ENCODE measurements at places on chromosomes 7 and 10. TPM values are rescaled to one million over a fixed set of nuclear protein-coding genes. Genes with fewer than 3 reads are reported as not detected.

DNA sequence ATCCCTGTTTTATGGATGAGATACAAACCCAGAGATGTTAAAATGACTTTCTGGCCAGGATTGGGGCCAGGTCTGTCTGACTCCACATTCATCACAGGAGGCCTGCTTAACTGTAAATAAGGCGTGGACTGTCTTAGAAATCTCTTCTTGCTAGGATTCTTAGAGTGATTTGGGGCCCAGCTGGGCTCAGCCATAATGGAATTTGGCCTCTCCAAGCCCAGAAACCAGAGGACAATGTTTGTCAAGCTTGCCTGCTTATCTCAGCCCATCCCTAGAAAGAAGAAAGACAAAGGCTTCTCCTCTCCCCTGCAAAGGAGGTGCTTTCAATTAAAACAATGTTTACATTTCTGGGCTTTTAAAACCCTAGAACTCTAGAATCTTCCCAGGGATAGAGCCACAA, 2.9 kb downstream of the HABP2 start:
- DNase-seq: no peak
- no peak overlapping the region for H3K4me3 ChIP-seq
- peaks cover under 1% of the 10 kb centered on the region for H3K4me1 ChIP-seq
- H3K27me3 ChIP-seq: no peaks in the 10 kb centered on the region
- no peak overlapping the region for H3K27ac ChIP-seq

DNA sequence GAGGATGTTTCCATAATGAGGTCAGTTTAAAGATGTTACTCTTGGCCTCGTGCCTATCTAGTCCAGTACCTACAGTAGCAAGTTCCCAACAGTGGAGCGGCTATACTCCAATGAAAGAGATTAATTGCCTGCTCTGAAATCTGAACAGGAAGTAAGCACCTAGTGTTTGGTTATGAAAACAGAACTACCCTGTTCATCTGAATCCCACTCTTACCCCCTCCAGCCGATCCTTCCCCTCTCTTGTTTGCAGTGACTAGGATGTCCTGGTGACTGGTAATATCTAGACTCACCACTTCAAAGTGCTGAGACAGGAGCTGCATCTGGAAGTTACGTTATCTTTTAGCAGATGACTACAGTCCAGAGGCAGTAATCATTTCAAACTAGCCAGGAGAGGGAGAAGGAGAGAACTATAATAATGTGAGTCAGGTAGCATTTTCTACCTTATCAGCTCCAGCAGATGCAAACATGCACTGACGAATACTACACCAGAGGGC, 666.7 kb upstream of the NRP1 start:
- no peak for DNase-seq
- H3K27ac ChIP-seq: no peak overlapping the region
- H3K4me3 ChIP-seq: no peak overlapping the region
- no peaks in the 10 kb centered on the region for H3K4me1 ChIP-seq
- H3K27me3 ChIP-seq: no peaks in the 10 kb centered on the region
- no peaks in the 10 kb centered on the region for H3K36me3 ChIP-seq

- no peaks in the 10 kb centered on the region for H3K36me3 ChIP-seq
- no peaks in the 10 kb centered on the region for H3K27me3 ChIP-seq
- DNase-seq: no peak
- no peak overlapping the region for H3K27ac ChIP-seq
Measured at GRCh38 chr7:2107386-2108070, 125.2 kb downstream of the MAD1L1 start.

DNA sequence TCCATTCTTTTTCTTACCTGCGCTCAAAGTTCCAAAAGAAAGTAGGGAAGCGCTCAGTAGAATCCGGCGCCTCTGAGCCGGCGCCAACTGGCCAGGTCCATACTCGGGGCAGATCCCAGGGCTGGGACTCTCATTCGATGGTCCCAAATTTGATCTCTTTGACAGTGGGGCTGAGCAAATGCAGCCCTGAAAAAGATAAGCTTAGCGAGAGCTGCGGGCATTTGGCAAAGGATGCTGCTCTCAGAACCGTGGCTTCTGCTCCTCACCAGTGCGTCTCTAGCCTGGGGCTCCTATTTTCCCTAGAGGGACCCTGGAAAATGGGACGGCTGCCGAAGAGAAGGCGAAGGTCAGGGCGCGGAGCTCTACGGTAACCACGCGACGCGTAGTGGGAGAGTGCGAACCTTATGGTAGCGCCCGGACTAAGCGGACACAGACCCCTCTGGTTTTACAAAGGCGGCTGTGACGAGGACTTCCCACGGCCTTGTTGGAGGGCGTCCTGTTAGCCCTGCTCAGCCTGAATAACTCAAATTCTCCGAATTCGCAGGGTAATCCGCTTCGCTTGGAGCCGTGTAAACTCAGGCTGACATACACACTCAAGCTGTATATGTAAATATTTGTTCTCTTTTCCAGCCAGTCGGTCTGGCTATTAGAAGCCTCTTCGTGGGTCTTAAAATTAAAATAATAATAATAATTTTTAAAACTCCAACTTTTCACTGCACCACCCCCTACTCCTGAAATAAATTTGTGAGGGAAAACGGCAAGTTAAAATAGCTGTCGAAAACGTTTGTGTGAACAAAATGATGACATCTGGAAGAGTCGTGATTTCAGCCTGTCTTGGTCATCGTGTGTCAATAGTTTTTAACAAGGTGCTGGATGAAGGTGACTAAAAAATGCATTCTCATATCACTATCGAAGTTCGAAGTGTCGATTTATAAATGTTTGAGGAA, 869 bp upstream of the TBX20 start:
- no peak for DNase-seq
- peak overlapping the region; percentile 21 for H3K4me3 ChIP-seq
- peaks cover 5% of the 10 kb centered on the region for H3K4me1 ChIP-seq
- H3K27me3 ChIP-seq: peaks cover 67% of the 10 kb centered on the region
- H3K36me3 ChIP-seq: no peaks in the 10 kb centered on the region

DNA sequence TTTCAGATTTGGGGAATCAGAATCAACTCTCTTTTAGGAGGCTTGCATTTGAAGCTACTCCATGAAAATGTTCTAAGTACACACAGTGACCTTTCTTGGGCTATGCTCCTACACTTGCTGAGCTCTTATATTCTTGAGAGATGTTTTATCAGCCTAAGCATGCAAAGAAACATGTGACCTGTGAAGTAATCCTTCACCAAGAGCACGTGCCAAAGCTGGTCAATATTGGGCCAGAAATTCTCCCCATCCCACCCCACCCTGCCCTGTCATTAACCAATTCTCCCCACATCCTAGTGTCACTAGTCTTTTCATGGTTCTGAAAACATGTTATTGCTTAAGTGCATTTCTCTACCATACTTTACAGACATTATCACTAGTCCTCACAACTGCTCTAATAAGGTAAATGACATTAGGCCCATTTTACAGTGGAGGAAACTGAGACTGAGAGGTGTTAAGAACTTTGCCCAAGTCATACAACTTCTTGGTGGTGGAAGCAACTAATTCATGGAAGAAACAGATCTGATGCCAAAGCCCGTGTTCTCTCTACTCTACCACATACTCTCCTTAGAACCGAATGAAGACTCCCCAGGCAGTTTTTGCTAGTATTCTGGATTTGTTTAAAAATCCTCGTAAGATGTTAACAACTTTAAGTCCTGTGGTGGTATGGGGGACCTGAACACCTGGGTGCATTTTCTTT, 200.6 kb downstream of the PTEN start:
- H3K36me3 ChIP-seq: no peaks in the 10 kb centered on the region
- H3K27me3 ChIP-seq: no peaks in the 10 kb centered on the region
- no peak overlapping the region for H3K4me3 ChIP-seq

GRCh38 chr7:36287371-36288241, 102.1 kb upstream of the ANLN start:
- H3K27me3 ChIP-seq: no peaks in the 10 kb centered on the region
- no peaks in the 10 kb centered on the region for H3K36me3 ChIP-seq
- no peak overlapping the region for H3K4me3 ChIP-seq
- H3K4me1 ChIP-seq: peaks cover 14% of the 10 kb centered on the region

Gene TFEC
- 2.5 TPM for total RNA-seq

DNA sequence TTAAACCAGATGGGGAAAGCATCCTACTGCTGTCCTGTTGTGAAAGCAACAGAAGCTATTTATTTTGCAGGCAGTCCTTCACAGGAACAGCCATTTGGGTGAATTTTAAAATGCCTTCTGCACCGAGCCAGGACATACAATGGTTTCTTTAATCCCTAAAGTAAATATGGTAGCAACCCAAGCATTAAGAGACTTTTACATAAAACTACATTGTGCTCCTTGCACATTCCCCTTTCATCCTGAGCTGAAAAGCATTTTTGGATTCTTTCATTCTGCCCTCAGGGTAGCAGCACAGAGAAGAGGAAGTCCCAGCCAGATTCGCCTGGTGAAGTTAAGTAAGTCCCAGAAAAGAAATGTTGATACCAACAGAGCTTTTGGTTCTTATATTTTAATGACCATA, 84.0 kb upstream of the FAM3C start:
- no peaks in the 10 kb centered on the region for H3K27me3 ChIP-seq
- H3K36me3 ChIP-seq: no peaks in the 10 kb centered on the region

Gene TMEM236
- 1.3 TPM for total RNA-seq

- H3K27ac ChIP-seq: no peak overlapping the region
- no peak overlapping the region for H3K4me3 ChIP-seq
- no peaks in the 10 kb centered on the region for H3K4me1 ChIP-seq
- no peaks in the 10 kb centered on the region for H3K27me3 ChIP-seq
Measured at GRCh38 chr7:131774419-131775220, 218.2 kb upstream of the PODXL start.

DNA sequence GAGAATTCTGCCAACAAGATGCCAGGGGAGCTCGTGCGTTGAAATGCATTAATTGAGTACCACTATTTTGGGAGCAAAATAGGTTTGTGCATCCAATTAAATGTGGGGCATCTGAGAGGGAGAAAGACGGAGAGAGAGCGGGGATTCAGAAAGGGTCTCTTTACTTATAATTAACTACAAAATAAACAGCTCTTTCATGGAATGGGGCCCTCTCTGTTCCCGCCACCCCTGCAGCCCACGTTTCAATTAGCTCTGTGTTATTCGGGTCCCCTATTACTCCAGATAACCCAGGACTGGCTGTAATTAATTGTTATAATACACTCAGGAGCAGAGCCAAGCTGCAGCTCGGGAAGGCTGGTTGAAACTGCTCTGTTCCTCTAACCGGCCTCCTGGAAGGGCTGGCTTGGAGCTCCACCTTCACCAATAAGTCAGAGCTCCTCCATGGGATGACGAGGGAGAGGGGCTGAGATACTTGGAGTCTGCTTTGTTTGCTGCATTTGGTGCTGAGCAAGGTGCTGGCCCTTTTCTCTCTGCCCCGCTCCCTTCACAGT, 67.8 kb downstream of the CARD11 start:
- DNase-seq: no peak
- no peaks in the 10 kb centered on the region for H3K36me3 ChIP-seq
- no peak overlapping the region for H3K27ac ChIP-seq
- peaks cover 4% of the 10 kb centered on the region for H3K4me1 ChIP-seq

DNA sequence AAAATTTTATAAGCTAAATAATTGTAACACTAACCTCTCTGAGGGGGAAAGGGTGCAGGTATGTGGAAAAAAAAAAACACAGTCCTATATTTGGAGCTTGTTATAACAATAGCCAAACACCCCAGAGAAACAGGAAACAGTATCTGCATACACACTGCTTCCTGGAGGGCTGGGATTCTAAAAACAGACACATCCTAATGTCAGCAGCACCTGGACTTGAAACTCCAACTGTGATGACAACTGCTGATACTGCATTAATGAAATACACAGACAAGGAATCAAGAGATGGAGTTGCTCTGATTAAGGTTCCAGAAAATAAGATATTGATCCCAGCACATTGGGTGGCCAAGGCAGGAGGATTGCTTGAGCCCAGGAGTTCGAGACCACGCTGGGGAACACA, 9.3 kb downstream of the DAGLB start:
- H3K27me3 ChIP-seq: no peaks in the 10 kb centered on the region
- no peak overlapping the region for H3K27ac ChIP-seq
- peaks cover 25% of the 10 kb centered on the region for H3K4me1 ChIP-seq
- peaks cover 4% of the 10 kb centered on the region for H3K36me3 ChIP-seq

Gene COPG2
- 25.3 TPM for total RNA-seq

- H3K4me3 ChIP-seq: no peak overlapping the region
- no peak for DNase-seq
- H3K27me3 ChIP-seq: no peaks in the 10 kb centered on the region
- H3K4me1 ChIP-seq: no peaks in the 10 kb centered on the region
Measured at GRCh38 chr10:65501259-65501658, 1424.6 kb upstream of the LRRTM3 start.

GRCh38 chr7:138835087-138835486, 37.1 kb upstream of the ATP6V0A4 start:
- H3K36me3 ChIP-seq: no peaks in the 10 kb centered on the region
- DNase-seq: no peak
- no peak overlapping the region for H3K4me3 ChIP-seq
- H3K4me1 ChIP-seq: no peaks in the 10 kb centered on the region
- no peaks in the 10 kb centered on the region for H3K27me3 ChIP-seq

- no peak overlapping the region for H3K27ac ChIP-seq
- H3K4me1 ChIP-seq: peaks cover 6% of the 10 kb centered on the region
- no peak for DNase-seq
- H3K4me3 ChIP-seq: no peak overlapping the region
- H3K36me3 ChIP-seq: no peaks in the 10 kb centered on the region
Measured at GRCh38 chr7:151752816-151753595, 123.9 kb downstream of the PRKAG2 start.

- peaks cover 12% of the 10 kb centered on the region for H3K4me1 ChIP-seq
- H3K4me3 ChIP-seq: no peak overlapping the region
- peak; percentile 88 for DNase-seq
- no peaks in the 10 kb centered on the region for H3K27me3 ChIP-seq
Measured at GRCh38 chr10:131972474-131973071, 9.2 kb downstream of the BNIP3 start.

DNA sequence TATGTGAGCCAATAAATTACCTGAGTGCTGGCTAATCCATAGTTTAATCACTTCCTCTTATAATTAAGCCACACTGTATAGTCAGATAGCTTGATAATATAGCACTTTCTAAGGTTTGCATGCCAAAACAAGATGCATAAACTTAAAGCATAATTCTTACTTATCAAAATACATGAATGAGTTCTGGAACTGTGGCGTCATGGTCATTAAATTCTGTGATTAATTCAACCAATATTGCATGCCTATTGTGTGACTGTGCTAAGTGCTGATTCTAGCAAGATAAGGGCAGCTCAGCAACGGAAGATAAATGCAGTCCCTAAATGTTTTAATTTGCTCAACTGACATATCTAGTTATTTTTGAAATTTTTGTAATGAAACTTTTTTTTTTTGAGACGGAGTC, 29.7 kb downstream of the HOXA1 start:
- no peak for DNase-seq
- H3K27ac ChIP-seq: no peak overlapping the region
- H3K4me3 ChIP-seq: no peak overlapping the region
- peaks cover 8% of the 10 kb centered on the region for H3K4me1 ChIP-seq
- H3K27me3 ChIP-seq: no peaks in the 10 kb centered on the region

- H3K4me1 ChIP-seq: no peaks in the 10 kb centered on the region
- H3K27ac ChIP-seq: no peak overlapping the region
- H3K36me3 ChIP-seq: no peaks in the 10 kb centered on the region
- H3K27me3 ChIP-seq: no peaks in the 10 kb centered on the region
Measured at GRCh38 chr7:159042103-159042502, 102.6 kb downstream of the VIPR2 start.

DNA sequence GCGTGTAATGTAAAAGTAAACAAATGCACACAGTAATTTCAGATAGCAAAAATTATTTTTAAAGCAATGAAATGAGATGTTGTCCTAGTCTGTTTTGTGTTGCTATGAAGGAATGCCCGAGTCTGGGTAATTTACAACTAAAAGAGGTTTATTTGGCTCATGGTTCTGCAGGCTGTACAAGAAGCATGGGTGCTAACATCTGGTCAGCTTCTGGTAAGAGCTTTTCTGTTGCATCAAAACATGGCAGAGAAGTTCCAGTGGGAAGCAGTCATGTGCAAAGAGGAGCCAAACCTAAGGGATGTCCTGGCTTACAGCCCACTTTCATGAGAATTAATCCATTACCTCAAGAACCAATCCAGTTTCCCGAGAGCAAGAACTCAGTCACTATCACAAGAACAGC, 62.9 kb upstream of the MNX1 start:
- H3K36me3 ChIP-seq: no peaks in the 10 kb centered on the region
- DNase-seq: no peak
- no peak overlapping the region for H3K27ac ChIP-seq
- H3K4me1 ChIP-seq: no peaks in the 10 kb centered on the region
- no peak overlapping the region for H3K4me3 ChIP-seq
